ENCODE measurements at places on chromosomes 4 and X.

- DNase-seq: no peak
These were observed 141.0 kb upstream of the FAM47C start for GRCh38 chrX:36867143-36867542.

DNA sequence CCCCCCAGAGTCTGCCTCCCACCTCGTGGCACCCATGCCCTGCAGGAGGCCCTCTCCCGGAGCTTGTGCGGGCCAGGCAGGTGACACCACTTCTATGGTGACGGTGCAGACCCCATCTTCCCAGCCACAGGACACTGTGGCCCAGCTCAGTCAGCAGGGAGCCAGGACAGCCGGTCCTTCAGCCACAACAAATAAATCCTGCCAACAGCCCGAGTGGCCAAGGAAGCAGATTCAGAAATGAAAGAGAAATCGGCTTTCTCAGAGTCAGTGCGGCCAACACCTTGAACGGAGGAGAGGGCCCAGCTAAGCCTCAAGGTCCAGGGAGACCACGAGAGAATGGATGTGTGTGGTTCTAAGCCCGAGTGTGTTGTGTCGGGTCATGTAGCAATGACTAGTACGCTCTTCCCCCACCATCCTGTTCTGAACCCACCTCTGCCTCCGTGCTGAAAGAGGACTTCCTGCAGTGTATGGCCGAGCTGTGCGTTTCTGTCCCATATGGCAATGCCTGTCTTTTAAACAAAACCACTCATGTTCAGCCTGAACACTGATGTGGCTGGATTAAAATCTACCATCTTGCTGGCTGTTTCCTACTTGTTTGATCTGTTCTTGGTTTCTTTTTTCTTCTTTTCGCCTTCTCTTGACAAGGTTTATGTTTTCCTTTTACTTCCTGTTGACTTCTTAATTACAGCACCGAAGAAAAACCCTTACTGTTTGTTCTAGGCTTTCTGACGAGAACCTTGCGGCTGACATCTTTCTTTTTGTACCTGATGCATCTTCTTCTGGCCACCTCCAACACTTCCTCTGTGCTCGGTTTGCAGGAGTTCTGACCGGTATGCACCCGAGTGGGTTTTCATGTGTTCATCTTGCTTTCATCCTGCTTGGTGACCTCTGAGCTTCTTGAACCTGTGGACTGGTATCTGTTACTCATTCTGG, 53.1 kb downstream of the GAK start:
- DNase-seq: no peak

DNA sequence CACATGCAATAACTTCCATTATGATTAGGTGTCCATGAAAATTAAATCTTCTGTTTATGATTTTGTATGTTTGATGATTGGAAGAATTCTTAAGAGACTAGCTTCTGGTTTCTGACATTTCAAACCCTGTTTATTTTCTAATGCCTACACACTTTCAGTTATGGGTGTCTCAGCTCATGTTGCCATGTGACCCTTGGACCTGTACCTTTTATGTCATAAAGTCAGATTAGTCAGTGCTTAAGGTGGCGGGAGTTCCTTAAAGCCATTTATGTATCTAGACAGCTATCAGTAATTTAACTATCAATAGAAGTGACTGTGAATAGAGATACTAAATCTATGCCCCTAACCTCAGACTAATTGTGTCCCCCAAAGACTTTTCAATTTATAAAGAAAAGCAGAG, 155.6 kb downstream of the GBA3 start:
- no peak for DNase-seq

DNA sequence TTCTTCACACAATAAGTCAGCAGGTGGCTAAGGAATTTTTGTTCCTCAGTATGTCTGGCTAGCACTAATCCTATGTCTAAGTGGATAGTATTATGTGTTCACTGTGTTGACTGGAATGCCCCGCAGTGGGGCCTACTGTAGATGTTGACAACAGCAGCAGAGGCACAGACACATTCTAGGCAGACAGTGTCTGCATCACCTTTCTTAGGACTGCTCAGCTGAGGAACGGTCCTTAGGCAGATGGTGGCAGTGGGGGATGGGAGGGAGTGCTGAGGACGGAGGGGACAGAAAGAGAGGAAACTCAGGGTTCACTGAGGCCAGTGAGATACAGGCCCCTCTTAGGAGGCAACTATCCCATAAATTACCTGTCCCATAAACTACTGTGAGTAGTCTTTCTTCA, 44.6 kb upstream of the LEF1 start:
- DNase-seq: no peak

- DNase-seq: no peak
These were observed 14.5 kb downstream of the L1CAM start for GRCh38 chrX:153871451-153871850.

DNA sequence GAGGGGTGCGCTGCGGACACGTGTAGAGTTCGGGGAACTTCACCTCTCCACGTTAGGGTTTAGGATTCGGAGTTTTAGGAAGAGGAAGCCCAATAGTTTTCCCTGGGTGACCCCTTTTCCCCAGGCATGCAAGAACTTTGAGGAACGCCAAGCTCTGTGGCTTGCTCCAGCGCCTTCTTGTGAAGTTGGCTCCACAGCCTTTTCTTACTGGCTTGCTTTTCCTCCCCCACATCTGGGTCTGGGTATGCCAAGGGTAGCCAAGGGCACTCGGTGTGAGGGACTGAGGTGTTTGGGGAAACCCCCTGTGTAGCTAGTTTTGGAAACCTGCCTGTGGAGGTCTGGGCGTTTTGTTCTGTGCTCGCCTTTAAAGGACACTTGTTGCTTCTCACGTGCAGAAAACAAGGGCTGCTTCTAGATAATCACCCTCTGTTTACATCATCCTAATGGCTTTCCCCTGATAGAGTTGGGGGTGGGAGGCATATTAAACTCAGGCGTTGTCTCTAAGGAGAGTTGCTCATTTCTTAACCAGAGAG, 746 bp downstream of the EDNRA start:
- DNase-seq: no peak

DNA sequence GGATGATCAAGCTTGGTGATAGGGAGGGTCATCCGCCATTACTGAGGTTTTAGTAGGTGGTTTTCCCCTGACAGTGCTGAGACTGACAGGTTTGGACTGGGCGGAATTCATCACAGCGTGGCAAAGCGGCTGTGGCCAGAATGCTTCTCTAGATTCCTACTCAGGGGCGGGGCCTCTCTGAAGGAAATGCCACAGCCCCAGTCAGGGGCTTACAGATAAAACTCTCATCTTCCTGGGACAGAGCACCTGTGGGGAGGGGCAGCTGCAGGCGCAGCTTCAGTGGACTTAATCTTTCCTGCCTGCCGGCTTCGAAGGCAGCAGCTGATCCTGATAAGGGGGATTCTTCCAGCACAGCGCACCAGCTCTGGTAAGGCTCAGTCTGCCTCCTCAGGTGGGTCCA, 316.7 kb downstream of the RPA4 start:
- no peak for DNase-seq

- no peak for DNase-seq
These were observed 434.2 kb upstream of the AMOT start for GRCh38 chrX:113274791-113275190.

DNA sequence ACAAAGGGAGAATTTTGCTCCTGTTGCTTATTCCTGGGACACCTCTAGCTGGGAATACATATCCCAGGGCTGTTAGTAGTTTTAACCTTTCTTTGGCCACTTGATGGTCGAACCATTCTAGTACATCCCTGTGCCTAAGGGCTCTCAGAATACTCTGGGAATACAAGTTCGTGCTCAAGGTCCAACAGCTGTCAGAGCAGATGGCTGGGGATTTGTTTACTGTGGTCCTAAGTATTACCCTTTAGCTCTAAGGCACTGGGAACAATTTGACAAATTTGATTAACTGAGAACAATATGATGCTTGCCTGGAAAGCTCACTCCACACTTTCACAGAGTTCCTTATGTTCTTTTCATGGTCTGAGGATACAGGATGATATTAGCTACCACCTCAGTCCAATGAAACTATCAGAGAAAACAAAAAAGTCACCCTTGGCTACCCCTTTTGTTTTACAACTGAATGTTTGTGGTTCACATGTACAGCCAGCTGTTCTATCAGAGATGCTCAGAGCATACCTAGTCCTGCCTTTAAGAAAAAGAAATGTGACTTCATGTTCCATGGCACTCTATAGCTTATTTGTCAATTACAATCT, 47.4 kb upstream of the PHOX2B start:
- no peak for DNase-seq

- no peak for DNase-seq
These were observed 281.3 kb upstream of the FTHL17 start for GRCh38 chrX:31353095-31353494.

DNA sequence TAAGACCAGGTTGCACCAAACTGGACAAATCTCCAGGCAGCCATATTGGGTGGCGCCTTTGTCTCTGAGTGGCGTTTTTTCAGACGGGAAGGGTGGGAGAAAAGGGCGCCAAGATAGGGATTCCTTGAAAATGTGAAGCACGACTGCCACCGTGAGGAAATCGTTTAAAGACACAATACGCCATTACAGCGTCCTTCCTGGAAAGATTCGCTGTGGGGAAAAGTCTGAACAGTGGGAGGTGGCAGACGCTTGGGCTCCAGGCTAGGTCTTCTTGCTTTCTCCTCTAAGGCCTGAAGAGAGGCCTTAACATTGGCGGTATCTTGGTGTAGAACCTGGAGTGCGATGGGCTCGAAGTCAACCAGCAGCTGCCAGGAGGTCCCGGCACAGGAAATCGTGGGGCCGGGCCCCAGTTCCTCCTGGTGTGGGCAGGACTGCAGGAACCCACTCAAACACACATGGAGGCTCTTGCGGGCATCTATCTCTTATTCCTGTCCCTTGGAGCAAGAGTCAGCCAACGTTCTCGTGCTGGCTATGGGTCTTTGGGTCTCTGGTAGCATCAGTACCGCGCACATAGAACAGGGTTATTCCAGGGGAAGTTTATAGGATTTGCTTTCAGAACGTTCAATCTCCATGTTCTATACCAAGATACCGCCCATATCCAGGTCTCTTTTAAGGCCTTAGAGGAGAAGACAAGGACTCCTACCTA, 208.8 kb downstream of the OR13H1 start:
- DNase-seq: no peak

- no peak for DNase-seq
These were observed 84.4 kb downstream of the LRP2BP start for GRCh38 chr4:185311113-185311888.

- no peak for DNase-seq
These were observed 96.6 kb upstream of the IL13RA1 start for GRCh38 chrX:118630848-118631247.

DNA sequence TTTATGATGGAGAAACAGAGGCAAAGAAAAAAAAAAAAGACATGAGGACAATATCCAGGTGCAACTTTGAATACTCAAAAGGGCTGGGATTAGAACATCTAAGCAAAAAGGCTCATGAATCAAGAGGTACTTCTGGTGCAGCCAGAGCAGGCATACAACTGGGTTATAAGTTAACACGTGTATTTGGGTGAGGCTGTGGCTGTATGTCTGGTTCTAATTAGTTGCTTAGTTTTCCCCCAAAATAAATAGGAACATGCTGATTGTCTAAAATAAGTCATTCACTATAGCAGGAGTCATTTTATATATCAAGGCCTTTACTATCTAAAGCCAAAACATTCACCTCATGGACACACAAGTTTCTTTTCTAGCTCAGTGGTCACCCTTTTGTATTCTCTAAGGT, 20.2 kb downstream of the NHS start:
- DNase-seq: no peak

GRCh38 chrX:54076903-54077302, 32.6 kb upstream of the PHF8 start:
- no peak for DNase-seq

DNA sequence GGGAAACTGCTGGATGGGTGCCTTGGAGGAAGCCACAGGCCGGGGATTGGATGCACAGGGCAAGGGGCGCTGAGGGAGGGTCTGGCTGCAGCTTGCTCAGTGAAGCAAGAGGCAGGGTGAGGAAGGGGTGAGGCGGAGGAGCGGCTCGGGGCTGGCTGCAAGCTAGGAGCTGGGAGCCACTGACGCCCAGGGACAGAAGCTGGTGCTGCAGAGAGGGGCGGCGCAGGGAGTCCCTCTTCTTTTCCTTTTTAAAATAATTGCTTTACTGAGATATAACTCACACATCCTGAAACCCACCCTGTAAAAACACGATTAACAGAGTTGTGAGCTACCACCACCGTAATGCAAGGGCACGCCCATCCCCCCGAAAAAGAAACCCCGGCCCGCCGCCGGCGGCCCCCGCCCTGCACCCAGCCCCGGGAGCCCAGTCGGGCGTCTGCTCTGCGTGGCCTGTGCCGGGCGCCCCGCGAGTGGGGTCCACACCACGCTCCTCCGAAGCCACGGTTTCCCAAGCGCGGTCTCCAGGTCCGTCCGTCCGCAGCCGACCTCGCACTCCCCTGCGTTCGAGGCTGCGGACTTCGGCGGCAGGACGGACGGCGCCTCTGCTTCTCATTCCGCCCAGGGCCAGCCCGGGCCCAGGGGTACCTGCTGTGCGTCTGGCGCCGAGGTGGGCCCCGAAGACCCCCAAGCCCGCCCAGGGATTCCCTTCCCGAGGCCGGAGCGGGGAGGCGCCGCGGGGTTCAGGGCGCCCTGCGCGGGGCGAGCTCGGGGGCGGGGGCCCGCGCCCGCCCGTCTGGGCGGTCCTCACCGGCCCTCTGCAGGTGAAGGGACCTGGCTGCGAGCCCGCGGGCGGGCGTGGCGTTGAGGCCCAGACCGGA, 866 bp upstream of the UVSSA start:
- peak; percentile 37 for DNase-seq

Data from T-helper 17 cell (primary cell).